ENCODE measurements at places on chromosomes 7 and 10.

DNA sequence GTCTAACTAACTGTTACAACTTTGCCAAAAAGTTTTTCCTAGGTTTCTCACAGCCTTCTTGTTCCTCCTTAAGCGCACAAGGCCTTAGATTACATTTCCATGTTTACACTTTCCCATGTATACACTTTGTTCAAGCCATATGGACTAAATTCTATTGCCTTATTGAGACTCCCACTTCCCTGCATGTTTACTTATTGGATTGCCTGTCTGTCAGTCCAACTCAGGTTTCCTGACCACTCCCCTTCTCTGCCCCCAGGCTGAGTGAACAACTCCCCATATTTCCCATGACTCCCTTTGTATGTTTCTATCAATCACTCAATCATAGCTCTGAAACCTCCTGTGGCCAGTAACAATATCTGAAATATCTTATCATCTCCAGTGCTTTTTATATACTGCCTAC, 43.0 kb downstream of the SLC25A40 start:
- DNase-seq = no peak

DNA sequence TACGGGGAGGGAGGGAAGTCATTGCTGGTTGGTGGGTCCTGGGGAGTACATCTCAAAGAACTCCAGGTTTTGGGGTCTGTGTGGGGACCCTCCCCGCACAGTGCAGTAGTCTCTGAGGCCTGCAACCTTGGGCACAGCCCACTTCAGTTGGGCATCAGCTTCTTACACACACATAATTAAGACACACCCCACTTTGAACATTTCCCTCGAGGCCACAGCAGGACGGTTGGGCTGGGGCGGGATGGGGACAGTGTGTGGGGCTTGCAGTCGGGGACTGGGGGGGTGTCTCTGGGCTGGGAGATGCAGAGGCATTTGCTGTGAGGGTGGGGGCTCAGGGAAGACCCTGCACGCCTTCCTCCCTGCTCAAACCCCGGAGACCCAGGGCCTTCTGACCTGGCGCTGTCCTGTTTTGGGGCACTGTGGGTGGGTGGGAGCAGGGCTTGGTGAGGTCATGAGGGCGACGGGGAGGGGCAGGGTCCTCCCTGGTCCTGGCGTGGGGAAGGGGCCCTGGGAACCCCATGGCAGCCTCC, 1.3 kb downstream of the LFNG start:
- no peak for DNase-seq

- no peak for DNase-seq
Observed at GRCh38 chr7:110974441-110974840, 116.5 kb upstream of the LRRN3 start.

- no peak for DNase-seq
Observed at GRCh38 chr10:78224602-78225001, 190.9 kb downstream of the RPS24 start.

DNA sequence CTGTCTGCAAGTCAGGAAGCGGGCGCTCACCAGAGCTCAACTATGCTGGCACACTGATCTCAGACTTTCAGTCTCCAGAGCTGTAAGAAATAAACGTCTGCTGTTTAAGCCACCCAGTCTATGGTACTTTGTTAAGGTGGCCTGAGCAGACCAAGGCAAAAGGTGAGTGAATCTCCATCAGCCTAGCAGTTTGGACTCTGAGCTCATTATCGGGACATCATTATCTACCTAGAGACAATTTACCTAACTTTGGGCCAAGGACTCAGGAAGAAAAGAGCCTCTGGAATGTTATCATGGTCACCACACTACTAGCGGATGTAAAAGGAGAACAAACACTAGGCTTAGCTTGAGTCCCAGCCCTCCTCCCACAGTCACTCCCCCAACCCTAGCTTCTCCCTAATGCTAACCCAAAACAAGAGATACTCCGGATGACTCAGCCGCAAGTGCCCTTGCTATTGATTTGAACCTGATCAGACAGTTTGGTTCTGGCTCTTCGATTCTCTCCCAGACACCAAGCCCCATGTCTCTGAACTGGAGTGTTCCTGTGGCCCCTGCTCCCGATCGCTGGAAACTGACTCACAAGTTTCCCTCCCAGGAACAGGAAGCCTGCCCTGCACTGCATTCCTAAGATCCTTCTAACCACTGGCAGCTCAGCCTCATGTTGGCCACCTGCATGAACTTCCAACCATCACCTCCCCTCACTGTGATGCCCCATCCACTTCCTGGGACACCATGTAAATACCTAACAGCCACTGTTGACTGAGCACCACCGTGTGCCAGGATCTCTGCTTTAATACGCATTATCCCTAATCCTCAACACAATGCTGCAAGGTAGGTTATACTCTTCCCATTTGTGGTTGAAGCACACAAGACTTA, 34.5 kb downstream of the CREB3L2 start:
- DNase-seq = no peak

DNA sequence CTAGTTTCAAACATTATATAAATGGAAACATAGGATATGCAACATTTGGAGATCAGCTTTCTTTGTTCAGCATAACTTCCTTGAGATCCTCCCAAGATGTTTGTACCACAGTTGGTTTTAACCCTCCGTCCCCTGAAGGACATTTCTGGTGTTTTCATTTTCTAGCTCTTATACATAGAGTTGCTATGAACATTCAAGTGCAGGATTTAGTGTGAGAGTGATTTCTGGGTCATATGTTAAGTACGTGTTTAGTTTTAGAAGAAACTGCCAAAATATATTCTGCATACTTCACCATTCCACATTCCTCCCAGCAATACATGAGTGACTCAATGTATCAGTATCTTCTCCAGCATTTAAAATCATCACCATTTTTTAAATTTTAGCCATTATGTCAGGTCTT, 588.7 kb upstream of the PFKP start:
- no peak for DNase-seq

DNA sequence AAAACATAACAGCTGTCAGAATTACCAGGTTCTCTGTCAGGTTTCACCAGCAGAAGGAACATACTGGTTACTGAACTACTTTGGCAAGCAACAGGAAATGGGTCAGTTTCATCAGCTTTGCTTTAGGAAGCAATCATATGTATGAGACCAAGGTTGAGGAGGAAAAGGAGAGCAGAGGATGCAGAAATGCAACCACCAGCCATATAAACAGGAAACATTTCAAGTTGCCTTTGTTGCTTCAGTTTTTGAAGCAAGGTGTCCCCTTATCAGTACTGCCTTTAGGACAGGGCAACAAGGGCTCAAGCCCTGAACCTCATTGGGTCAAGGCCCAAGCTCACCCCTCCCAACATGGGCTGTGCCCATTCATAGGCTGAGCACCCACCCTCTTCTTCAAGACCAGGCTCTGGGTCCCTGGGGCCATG, 10.2 kb downstream of the HIPK2 start:
- no peak for DNase-seq

- DNase-seq = no peak
Observed at GRCh38 chr10:58851606-58852005, 324.8 kb upstream of the PHYHIPL start.

GRCh38 chr10:99685597-99685967, 26.3 kb downstream of the ENTPD7 start:
- DNase-seq = no peak

GRCh38 chr7:68244389-68244788, 1247.8 kb downstream of the TYW1 start:
- no peak for DNase-seq

Measured in stimulated activated CD8-positive, alpha-beta memory T cell treated with anti-CD3 and anti-CD28 coated beads, Interleukin-12 subunit alpha, Interleukin-12 subunit beta, amount 100 ng/mL, for 4 hours (primary cell).